ENCODE measurements at places on chromosomes 7 and 10.

DNA sequence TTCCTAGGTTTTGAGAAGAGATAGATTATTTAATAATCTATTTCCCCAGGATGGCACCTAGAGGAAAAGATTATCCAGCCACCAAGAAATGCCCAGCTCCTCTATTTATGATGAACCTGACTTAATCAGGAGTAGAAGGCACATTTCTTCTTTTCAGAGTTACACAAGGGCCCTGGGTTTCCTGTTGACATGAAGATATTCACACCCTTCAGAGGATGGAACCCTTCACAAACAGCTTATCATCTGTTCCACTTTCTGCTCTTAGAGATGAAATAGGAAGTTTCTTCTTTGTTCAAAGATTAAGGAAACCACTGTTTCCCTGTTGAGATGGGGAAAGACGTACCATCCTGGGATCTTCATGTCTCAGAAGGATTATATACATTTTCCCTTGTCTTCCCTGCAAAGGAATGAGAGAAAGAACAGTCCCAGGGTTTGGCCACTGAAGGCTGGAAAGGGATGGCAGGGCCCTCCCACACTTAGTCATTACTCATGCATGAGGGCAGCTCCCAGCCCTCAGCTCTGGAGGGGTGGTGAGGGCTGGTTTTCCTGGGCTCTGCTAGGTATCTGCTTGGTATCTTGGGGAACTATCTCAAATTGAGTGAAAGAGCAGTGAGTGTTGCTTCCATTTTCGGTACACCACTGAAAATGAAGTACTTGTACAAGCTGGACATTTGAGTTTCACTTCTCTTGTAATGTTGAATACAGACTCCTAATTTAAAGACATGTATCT lies 64.0 kb downstream of the MTPAP start:
- DNase-seq: no peak

DNA sequence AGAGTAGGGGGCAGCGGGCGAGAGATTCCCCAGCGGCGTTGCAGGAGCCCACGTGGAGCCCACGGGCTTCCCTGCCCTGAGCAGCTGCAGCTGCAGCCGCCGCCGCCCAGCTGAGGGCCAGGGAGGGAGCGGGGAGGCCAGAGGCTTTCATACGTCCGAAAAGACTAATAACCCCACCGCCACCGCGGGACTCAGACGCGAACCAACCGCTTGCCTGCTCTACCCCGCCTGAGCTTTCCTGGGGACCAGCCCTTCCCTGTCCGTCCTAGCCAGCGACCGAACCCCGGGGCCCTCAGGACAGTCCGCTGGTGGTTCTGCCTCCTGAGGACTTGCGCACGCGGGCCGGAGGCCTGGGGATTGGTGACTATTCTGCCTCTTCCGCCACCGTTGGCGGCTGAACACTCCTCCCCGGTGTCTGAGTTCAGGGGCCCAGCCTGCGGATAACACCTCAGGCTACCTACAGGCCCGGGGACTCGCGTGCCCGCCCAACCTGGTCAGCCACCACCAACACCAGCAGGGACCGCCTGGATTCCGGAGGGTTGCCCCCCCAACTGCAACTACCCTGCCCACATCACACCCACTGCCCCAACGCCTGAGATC lies 18.4 kb downstream of the IFT22 start:
- no peak for DNase-seq

DNA sequence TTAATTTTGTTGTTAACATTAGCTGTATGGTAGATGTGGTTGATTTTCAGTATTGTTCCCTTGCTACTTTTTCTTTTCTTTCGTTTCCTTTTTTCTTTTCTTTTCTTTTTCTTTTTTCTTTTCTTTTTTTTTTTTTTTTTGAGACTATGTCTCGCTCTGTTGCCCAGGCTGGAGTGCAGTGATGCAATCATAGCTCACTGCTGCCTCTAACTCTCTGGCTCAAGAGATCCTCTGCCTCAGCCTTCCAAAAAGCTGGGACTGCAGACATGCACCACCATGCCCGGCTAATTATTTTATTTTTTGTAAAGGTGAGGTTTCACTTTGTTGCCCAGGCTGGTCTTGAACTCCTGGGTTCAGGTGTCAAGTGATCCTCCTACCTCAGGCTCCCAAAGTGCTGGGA lies 14.4 kb downstream of the SLC26A3 start:
- DNase-seq: no peak

GRCh38 chr7:51705701-51706100 lies 389.1 kb upstream of the COBL start:
- no peak for DNase-seq

DNA sequence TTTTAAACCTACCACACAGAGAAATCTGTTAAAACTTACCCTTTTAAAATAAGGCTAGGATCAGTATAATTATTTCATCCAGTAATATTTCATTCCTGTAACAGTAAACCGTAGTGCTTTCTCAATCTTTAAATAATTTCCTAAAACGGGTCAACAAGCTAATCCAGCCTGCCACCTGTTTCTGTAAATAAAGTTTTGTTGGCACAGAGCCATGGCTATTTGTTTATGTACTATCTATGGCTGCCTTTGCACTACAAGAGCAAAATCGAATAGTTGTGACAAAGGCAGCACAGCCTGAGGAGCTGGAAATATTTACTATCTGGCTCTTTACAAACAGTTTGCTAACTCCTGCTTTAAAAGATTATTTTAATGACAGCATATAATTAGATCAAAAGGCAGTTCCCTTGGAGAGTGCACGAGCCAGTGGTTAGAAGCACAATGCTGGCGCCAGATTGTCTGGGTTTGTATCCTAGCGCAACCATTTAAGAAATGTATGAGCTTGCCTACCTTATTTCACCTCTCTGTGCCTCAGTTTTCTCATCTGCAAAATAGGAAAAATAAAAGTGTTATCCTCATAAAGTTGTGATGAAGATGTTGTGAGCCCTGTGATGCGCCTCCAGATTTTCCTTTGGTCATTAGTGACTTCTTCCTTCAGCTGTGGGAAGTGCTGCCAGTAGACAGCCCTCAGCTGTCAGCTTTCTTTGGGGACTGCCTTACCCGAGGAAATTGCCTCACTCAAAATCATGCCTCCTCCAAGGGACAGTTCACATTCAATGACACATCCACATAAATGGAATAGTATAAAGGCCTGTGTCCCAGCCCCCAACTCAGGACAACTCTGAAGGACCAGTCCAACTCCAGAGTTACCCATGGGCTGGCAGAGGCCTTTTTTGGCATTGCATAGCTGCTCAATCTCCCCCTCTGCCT lies 11.8 kb upstream of the MIOS start:
- no peak for DNase-seq

- DNase-seq: no peak
These were observed 27.1 kb downstream of the DUSP5 start for GRCh38 chr10:110524859-110525232.

GRCh38 chr10:97850446-97850845 lies 803 bp downstream of the GOLGA7B start:
- DNase-seq: no peak

GRCh38 chr7:38574086-38574485 lies 57.1 kb downstream of the AMPH start:
- no peak for DNase-seq

DNA sequence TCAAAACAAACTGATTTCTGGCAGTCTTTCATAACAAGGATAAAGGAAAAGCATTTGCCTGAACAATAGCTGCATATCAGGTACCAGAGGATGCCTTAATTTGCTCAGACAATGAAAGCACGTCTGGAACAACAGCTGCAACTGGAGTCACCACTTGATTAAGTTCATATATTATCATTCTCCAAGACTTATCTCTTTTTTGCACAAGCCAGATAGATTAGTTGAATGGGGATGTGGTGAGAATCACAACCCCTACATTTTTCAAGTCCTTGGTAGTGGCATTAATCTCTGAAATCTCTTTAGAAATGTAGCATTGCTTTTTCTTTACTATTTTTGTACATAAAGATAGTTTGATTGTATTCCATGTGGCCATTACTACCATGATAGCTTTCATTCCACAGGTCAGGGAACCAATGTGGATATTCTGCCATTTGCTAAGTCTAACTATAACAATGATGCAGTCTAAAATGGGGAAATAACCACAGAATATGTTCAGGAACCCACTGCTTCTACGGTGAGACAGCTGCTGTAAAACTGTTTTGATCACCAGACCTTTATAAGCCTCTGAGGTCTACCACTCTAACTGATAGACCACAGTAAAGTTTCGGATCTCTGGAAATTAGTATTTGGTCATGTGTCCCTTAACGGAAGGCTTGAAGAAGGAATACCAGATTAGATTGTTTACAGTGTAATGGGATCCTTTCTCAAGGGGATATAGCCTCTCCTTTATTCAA lies 1176.2 kb downstream of the DNAJB9 start:
- DNase-seq: no peak

DNA sequence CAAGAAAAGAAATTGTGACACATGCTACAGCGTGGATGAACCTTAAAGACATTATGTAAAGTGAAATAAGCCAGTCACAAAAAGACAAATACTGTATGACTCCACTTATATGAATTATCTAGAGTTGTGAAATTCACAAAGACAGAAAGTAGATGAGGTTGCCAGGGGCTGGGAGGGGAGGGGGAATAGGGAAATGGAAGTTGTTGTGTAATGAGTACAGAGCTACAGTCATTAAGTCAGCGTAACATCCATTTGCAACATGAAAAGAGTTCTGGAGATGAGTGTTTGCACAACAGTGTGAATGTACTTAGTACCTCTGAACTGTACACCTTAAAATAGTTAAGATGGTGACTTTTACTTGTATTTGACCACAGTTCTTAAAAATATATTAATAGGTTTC lies 112.1 kb upstream of the CDK1 start:
- DNase-seq: no peak

- DNase-seq: no peak
These were observed 168.3 kb downstream of the PRKAG2 start for GRCh38 chr7:151708610-151709009.

DNA sequence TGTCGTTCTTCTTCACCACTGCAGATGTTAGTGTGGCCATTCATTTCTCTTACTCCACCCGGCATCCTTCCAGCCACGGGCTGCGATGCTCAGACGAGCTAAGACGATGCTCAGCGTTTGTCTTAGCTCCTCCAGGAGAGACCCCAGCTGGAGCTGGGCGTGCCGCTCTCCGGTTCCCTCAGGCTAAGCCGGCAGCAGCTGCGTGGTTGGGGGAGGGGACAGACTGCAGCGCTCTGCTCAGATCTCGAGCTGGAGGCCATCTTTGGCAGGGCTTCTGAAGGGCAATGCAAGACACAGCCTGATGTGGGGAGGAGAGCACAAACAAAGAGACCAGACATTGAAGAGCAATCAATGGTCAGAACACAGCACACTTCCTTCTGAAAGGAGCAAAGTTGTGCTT lies 4.8 kb downstream of the INA start:
- no peak for DNase-seq

- DNase-seq: no peak
These were observed 161.8 kb upstream of the CACNA2D1 start for GRCh38 chr7:82605247-82605864.

GRCh38 chr7:366161-366803 lies 76.3 kb downstream of the FOXL3 start:
- DNase-seq: no peak

DNA sequence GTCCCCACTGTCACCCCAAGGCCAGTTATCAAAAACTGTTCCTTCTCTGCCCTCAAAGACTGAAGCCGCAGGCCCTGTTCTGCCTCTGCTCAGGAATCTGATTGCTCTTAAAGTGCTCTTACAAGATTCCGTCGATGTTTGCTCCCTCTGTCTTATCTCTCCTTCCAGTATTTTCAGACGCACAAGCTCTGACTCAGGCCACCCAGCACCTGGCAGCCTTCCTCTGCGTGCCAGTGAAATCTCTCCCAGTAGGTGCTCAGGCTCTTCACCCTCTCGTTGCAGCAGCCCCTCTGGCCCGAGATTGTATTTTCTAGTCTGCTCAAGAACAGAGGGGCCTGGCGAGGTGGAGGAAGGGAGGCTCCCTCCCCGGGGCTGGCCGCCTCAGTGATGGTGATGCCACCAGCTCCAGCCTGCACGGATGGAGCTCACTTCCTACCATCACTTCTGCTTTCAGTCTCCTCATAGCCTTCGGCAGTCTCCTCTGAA lies 276.2 kb downstream of the USP6NL start:
- DNase-seq: no peak

GRCh38 chr7:109757713-109758112 lies 1188.0 kb downstream of the DNAJB9 start:
- DNase-seq: no peak

- DNase-seq: no peak
These were observed 174.6 kb upstream of the TARP start for GRCh38 chr7:38448054-38448453.

DNA sequence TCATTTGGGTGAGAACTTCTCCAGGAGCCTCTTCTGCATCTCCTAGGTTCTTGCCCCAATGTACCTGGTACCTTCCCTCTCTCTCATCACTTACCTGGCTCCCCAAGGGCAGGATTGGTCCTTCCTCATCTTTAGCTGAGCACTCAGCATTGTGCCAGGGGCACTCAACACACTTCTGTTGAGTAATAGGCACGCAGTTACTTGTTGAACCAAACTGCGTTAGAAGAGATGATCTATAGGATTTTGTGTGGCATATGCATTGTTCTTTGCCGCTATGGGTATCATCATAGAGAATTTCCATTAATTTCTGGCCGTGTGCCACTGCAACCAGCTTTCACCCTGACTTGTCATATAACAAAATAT lies 16.4 kb downstream of the TBXAS1 start:
- DNase-seq: no peak

GRCh38 chr10:86958901-86959736 lies 720 bp downstream of the SNCG start:
- DNase-seq: no peak

GRCh38 chr7:101031082-101031481 lies 11.2 kb downstream of the MUC17 start:
- DNase-seq: no peak

- DNase-seq: no peak
These were observed 729.3 kb upstream of the AUTS2 start for GRCh38 chr7:68868978-68869377.

DNA sequence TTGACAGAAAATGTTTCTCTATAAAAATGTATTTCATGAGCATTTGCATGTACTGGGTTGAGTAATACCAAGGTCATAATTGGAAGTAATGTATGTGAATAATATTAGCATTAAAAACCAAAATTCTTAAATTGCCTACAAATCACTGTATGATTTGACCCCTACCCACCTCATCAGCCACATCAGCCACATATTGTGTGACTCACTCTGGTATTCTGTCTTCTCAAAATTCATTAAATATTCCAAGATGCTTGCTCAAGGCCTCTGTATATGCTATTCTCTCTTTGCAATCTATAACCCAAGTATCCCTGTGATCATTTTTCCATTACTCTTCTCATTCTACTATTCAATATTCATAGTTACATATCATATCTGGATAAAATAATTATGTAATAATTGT lies 21.4 kb downstream of the POT1 start:
- no peak for DNase-seq

DNA sequence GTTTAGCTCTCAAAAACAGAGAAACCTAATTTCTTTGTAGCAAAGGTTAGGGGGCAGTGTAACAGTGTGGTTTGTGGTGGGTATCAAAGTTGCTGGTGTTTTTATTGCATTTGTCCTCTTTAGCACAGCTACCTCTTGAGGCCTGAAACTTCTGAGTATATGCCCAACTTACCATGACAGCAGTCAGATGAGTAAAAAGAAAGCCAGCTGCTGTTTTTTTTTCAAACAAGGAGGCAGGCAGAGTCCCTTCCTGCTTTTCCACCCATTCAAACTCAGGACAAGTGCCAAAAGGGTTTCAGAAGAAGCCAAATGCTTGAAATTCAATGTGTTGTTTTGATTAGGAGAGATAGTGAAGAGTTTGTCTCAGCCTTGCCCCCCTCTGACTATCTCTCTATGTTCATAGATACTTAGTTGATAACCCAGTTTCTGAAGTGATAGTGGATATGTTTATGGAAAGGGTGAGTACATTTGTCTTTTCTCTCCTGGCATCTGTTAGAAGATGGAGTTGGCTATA lies 23.1 kb downstream of the GBF1 start:
- DNase-seq: no peak

All from activated CD4-positive, alpha-beta T cell treated with anti-CD3 and anti-CD28 coated beads for 24 hours (primary cell).